ENCODE measurements at places on chromosomes 16 and 17.
A peak's percentile ranks its signal among the peaks of the same experiment; 100 is the strongest.

- DNase-seq = peak; percentile 43
These were observed 142.9 kb upstream of the NUDT7 start for GRCh38 chr16:77579351-77579891.

DNA sequence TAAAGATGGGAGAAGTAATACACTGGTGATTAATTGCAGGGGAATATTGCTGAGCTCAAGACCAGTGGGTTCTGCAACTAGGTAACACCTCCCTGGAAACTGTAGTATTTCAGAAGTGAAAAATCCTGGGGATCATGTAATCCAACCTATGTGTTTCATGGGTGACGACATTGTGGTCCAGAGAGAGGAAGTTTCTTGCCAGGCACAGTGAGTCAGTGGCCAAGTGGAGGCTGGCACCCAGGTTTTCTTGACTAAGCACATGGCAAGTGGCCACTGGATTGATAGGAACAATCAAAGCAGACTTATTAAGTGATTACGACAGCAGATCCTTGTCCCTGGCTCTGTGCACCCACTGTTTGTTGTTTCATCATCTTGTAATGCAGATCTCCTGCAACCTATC is 14.6 kb upstream of the CIITA start:
- DNase-seq = no peak

- no peak for DNase-seq
These were observed 7.4 kb upstream of the DHX40 start for GRCh38 chr17:59558039-59558438.

GRCh38 chr17:10743316-10744009 is 13.6 kb upstream of the TMEM220 start:
- no peak for DNase-seq

Measured in NCI-H146 (cell line).